ENCODE measurements at places on chromosomes 16 and 17.

- no peak for DNase-seq
These were observed 18.5 kb downstream of the NFE2L1 start for GRCh38 chr17:48066656-48067055.

- DNase-seq, result peak; percentile 97
These were observed at the start of gene GEMIN4 for GRCh38 chr17:752002-752619. Gene GEMIN4 (minus strand): TSS chr17:752264. CDS start chr17:752142, 122 bp downstream.

- DNase-seq, result peak; percentile 85
These were observed at the start of gene SNX11 for GRCh38 chr17:48107137-48108055. Gene SNX11 (plus strand): TSS chr17:48107766. CDS start chr17:48112044, 4,278 bp downstream.

DNA sequence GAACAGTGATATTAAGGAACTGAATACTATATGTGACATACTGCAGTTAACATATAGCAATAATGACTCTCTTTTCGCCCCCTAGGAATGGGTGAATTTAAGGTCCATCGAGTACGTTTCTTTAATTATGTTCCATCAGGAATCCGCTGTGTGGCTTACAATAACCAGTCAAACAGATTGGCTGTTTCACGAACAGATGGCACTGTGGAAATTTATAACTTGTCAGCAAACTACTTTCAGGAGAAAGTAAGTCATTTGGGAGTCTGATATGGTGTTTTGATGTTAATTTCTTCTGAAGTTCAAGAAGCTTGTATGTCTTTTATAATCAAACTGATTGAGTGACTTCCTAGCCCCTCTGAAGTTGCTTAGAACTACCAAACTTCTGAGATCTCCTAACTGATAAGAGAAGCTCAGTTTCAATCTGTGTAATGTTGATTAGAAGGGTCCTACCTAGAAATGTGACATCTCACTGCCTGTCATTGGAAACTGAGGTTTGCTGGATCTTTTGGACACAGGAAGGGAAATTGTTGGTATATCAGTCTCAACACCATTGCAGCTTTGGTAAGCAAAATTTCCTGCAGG, 1.0 kb downstream of the UTP4 start:
- DNase-seq, result no peak

DNA sequence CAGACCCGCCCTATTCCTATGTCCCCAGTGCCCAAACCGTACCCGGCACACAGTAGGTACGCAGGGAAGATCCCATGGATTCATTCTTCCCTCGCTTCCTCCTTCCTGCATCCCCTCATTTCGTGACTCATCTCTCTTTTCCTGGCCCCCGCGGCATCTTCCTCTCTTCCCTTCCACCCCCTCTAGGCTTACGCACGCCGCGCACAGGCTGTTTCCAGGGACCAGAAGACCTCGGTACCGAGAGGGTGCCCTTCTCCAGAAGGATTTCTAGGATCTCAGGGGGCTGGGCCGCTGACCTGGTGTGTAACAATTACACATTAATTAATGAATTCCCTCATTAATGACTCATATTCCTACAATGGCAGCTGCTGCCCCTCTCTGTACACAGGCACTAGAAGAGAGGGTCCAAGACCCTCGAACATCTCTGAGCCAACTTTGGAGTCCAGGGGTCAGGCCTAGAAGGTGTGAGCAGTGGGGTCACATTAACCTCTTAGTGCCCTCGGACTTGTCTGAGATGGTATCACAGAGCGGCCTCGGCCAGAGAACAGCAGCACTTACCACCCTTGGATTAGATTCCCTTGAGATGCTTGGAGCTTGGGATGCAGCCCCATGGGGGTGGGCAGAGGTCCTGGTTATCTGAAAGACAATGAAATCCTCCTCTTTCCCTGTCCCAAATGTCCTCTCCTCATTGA, 16.8 kb upstream of the PLLP start:
- DNase-seq, result no peak

DNA sequence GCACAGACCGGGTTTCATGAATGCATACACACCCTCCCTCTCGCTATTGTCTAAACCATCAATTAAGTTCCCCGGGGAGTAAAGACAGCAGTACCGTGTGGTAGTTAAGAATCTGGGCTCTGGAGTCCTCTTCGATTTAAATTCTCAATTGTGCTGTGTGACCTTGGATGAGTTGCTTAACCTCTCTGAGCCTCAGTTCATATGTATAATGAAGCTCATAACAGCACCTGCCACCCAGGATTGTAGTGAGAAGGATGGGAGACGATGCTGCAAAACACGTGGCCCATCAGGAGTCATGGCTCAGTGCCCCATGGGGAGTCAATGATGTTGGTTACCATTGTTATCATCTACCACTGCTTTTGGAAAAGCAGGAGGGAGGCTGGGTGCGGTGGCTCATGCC, 34.5 kb upstream of the KDM8 start:
- no peak for DNase-seq

DNA sequence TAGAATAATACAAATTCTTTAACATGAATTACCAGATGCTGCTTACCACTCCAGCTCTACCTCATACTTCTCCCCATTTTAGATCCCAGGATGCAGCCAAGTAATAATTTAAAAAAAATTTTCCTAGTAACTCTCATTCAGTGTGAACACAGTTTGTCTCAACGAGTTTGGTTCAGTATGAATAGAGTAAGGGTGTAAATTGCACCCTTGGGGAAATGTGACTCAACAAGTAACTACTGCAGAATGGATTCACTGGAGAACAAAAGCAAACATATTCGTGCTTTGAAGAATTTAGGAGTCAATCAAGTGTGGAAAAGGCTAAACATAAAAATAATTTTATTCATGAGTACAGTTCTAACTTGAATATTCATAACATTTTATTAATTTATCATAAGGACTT, 23.0 kb downstream of the KCNJ16 start:
- no peak for DNase-seq

GRCh38 chr17:49839455-49839854, 8.4 kb downstream of the TAC4 start:
- DNase-seq, result no peak

- no peak for DNase-seq
These were observed 76.4 kb upstream of the TBX2 start for GRCh38 chr17:61323003-61323908.

GRCh38 chr16:21301895-21302291, 23.8 kb upstream of the CRYM start:
- no peak for DNase-seq

DNA sequence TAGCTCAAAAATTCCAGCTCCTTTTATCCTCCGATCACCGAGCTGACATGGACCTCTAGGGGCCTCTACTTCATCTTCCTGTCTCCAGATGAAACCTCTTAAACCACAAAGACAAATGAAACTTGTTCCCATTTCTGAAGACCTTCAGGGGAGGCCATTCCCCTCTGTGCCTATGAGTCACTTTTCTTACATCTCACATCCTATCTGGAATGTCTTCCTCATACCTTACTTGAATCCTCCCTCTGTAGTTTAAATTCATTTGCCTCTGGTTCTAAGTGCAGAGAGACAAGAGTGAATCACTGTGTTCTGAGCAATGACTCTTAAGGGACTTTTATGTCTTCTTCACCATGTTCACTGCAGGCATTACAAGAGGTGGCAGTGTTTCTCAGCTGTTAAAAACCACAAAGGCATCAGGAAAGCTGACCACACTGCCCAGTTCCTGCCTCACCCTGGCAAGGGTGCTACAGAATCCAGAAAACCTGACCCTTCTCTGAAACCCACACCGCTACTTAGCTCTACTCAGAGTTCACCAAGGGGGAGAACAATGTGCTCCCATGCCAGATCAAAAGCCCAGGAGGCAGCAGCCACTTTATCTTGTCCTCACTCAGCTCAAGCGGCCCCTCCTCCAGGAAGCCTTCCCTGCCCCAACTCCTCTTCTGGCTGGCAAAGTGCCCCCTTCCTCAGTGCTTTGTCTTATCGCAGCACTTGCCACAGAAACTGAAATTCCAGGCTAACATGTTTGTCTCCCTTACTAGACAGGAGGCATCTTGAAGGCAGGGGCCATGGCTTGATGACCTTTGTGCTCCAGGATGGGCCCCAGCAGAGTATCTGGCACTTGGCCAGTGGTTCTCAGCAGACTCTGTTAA, 6.4 kb downstream of the CUEDC1 start:
- peak; percentile 75 for DNase-seq

DNA sequence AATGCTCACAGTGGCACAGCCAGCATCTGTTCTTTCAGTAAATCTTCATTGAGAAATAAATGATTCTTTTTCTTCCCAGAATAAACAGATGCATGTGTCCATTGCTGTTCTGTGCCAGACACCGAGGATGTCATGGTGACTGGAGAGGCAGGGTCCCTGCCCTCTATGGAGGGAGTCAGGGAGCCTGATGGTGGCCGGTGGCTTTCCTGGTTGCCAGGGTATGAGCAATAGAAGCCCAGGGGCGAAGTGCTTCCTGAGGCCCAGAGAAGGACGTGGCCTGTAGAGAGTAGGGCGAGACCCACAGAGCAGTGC, 29.9 kb upstream of the NUDT16L1 start:
- no peak for DNase-seq

DNA sequence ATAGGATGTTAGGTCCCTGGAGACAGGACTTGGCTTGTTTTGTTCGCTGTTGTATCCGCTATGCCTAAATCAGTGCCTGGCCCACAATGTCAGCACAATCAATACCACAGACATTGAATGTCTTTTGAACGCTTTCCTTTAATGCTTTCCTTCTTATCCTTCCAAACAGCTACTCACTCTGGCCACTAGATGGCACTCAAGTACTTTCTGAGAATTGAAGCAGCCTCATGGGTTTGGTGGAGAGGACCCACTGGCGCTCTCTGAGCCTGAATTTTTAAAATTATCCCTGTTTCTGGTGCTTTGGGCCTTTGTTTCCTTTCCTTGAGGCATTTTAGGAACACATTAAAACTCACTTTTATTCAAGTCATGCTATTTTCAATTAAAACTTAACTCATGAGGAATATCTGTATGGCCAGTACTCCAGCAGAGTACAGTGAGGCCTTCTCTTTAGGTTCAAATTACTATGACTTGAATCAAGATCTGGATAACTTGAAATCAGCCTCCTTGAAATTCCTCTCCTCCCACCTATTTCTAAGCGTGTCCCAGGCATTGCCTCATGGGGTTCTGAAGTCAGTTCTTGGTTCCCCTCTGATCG, 3.2 kb upstream of the NLRP1 start:
- peak; percentile 66 for DNase-seq
